ENCODE measurements at places on chromosomes 1 and 21.

DNA sequence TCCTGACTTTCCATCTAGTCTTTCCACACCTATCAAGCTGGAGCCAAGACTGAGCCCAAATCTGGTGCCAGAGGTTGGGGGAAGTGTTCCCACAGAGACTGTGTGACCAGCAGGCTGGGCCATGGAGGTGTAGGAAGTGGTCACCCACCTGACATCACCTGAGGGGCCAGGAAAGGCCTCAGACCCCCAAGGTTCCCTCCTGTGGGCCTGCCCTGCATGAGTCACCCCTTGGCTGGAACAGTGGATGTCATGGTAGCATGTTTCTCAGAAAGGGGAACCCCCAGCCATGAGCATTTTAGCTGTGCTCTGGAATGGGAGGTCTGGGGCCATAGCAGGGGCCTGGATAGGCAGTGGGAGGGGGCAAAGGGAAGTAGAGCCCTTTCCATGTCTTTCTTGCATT, 5.7 kb upstream of the TNFRSF8 start:
- DNase-seq = no peak

DNA sequence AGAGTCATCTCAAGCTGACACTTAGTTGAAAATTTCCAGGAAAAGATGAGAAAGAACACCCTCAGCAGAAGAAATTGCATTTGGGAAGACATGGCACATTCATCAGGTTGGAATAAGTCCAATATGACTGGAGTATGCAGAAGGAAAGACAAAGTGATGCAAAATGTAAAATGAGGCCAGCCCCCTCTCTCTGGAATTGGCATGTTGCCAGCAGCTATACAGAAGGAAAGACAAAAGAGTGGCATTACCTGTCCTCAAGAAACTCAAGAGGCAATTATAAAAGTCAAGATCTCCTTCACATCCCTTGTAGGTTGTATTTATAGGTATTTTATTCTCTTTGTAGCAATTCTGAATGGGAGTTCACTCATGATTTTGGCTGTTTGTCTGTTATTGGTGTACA, 426.3 kb downstream of the AGBL4 start:
- no peak for DNase-seq

DNA sequence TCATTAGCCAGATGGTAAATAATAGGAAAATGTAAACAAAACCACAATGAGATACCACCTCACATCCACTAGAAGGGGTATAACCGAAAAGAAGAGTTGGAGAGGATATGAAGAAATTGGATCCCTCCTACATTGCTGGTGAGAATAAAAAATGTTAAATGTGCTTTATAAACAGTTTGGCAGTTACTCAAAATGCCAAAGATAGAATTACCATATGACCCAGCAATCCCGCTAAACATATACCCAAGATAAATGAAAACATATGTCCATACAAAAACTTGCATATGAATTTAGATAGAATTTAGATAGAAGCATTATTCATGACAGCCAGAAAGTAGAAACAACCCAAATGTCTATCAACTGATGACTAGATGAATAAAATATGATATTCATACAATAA, 4.4 kb upstream of the FMO2 start:
- DNase-seq = no peak

DNA sequence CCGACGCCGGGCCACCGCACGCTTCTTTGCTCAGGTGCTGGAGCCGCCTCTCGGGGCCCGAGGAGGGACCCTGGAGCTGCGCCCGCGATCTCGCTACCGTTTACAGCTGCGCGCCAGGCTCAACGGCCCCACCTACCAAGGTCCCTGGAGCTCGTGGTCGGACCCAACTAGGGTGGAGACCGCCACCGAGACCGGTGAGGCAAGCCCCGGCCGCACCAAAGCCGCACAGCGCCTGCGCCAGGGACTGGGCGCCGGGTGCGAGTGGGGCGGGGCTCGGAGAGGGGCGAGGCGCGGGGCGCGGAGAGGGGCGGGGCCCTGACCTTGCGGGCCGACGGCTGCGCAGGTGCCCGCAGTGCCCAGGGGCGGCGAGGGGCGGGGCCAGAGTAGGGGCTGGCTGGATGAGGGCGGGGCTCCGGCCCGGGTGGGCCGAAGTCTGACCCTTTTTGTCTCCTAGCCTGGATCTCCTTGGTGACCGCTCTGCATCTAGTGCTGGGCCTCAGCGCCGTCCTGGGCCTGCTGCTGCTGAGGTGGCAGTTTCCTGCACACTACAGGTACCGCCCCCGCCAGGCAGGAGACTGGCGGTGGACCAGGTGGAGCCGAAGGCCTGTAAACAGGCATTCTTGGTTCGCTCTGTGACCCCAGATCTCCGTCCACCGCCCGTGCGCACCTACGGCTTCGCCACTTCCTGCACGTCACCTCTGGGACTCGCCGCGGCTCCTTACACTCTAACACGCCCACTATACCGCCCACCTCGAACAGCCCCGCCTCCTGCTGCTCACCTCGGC, 9.8 kb upstream of the CDC20 start:
- DNase-seq = no peak

- no peak for DNase-seq
These were observed 143.2 kb upstream of the CSF3R start for GRCh38 chr1:36625935-36626310.

DNA sequence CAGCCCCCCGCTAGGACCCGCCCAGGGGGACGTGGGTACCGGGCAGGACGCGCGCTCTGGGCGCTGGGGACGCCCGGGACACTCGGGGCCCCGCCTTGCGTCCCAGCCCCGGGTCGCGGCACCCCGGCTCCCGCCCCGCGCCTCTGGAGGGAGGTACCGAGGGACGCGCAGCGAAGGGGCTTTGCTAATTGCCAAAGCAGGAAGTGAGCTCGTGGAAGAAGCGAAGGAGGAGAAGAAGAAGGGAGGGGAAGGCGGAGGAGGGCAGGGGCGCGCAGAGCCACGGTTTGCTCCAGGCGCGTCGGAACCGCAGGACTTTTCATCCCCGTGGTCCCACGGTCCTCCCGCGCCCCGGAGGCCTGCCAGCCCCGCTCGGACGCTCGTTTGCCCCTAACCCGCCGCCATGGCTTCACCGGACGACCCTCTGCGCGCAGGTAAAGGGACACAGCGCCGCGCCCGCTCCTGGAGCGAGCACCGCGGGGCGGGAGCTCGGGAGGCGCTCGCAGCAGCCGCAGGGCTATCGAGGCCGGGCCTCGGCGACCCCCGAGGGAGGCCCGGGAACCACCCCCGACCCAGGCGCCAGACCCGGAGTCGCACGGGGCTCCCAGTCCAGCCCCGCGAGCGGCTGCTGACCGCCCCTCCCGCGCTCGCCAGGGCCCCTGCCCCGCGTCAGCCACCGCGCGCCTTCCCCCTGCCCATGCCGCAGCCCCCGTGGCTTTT, 1.3 kb downstream of the EDARADD start:
- peak; percentile 28 for DNase-seq

GRCh38 chr1:198597690-198598430, 41.0 kb upstream of the PTPRC start:
- no peak for DNase-seq

DNA sequence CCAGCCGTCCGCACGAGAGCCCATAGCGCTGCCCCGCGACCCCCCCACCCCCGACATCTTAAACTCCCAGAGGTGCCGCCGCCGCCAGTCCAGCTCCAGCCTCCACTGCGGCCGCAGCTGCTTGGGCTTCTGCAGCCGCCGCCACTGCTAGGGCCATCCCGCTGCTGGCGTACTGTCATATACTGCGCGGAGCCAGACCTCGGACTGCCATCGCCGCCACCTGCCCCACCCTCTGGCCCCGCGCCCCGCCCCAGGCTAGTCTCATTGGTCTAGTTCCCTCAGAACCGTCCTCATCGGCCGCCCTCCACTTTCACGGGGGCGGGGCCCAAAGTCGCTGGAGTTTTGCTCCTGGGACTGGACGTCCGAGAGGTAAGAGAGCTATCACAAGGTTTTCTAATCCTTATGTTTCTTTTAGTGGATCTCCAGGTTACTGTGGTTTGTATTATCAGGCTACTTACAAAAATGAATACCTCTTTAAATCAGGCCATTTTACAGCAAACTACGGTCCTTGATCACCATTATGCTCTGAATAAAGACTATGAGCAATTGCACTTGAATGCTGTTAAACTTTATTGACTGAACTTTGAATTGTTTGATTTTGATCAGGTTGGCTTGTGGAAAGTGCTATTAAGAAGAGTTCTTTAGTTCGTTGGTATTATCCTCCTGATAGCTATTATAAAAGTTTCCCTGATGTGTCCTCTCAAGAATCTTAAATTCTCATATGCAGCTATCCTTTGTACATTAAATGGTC, 2.8 kb upstream of the CD1D start:
- DNase-seq = peak; percentile 16

GRCh38 chr1:85135392-85135798, 65.4 kb downstream of the SYDE2 start:
- DNase-seq = no peak

DNA sequence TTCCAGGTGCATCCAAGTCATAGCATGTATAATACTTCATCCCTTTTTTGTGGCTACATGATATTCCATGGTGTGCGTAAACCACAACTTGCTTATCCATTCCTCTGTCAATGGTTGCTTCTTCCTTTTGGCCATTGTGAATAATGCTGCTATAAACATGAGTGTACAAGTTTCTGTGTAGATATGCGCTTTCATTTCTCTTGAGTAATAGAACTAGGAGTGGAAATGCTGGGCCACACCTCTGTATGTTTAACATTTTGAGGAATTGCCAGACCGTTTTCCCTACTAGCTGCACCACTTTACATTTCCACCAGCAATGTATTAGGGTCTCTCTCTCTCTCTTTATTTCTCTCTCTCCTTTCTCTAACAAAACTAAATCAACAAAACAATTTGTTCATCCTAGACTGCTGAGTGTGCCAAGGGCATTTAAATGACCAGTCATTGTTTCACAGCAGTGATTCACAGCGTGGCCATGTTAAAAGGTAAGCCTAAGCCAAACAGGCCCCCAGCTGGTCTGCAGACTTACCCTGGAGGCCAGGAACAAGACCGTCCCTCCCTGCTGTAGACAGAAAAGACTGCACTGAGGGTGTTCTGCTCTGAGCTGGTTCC, 53.2 kb upstream of the LYST start:
- DNase-seq = no peak

- DNase-seq = no peak
These were observed 277.6 kb downstream of the KIF26B start for GRCh38 chr1:245432228-245432875.

DNA sequence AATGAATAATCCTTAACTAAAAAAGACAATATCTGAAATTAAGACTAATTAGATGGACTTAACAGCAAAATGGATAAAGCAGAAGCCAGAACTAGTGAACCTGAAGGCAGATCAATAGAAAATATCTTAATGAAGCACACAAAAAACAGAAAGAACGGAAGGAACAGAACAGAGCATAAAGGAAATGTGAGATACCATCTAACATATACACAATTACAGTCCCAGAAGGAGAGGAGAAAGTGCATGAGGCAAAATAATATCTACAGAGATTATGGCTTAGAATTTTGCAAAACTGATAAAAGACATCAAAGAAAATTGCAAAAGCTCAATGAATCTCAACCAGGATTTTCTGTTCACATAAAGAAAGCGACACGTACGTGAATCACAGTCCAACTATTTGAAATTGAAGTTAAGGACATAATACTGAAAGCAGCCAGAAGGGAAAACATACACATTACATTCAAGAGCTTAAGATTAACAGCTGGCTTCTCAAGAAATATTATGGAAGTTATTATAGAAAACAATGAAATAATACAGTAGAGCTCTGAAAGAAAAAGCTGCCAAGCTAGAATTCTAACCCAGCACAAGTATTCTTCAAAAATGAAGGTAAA, 182.0 kb downstream of the CDC42BPA start:
- no peak for DNase-seq

DNA sequence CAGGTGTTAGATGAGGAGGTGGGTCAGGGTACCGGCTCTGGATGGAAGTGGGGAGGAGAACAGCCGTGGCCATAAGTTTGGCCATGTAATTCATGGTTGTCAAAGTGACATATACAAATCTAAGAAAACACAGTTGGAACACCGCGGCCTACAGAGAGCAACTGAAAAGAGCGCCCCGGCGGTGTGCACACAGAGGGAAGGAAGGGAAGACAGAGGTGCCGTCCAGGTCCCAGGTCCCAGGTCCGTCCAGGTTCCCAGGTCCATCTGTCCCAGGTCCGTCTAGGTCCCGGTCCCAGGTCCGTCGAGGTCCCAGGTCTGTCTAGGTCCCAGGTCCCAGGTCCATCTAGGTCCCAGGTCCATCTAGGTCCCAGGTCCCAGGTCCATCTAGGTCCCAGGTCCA, 4.5 kb upstream of the MRPL20 start:
- DNase-seq = no peak

DNA sequence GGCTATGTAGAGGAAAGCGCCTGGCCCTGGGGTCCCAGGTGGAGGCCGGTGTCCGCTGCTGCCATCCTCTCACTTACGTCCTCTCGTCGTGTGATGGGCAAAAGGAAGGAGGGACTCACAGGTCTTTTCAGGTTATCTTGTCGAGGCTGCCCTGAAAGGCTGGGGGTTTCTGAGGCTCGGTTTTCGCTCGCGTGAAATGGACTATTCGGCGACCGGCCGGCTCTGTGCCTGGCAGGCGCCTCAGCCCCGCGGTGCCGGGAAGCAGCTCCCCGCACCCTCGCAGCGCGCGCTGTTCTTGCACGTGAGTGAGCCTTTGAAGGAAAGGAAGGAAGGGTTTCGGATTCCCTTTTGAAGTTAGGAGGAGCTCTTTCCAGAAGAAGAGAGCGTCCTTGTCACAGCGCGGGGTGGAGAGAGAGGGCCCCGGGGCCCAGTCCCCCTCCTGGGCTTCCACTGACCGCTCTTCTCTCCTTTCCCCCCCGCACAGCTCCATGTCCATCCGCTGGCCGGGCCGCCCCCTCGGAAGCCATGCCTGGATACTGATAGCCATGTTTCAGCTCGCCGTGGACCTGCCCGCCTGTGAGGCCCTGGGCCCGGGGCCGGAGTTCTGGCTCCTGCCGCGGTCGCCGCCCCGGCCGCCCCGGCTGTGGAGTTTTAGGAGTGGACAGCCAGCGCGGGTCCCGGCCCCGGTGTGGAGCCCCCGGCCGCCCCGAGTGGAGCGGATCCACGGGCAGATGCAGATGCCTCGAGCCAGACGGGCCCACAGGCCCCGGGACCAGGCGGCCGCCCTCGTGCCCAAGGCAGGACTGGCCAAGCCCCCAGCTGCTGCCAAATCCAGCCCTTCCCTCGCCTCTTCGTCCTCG, 57.2 kb downstream of the AJAP1 start:
- no peak for DNase-seq

- DNase-seq = no peak
These were observed 1352.7 kb upstream of the ADGRL2 start for GRCh38 chr1:80448081-80448480.

DNA sequence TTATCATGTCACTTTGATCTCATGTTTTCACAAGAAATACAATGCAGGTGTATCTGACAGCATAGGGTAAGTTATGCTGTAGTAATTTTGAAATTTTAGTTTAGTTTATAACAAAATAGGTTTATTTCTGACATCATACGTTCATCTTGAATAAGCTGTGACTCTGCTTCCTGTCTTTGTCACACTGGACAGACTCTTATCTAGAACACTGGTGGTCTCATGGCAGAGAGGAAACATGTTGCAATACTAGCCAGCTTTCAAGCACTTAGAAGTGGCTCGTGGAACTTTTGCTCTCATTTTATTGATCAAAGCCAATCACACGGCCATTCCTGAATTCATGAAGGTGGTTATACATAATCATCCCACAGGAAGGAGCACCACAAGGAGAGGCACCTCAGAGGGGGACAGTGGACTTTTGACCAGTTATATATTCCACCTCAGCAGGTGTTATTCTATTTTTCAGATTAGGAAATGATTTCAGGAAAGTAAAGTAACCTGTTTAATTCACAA, 46.5 kb downstream of the CYP2J2 start:
- DNase-seq = no peak
